AML-193 (cell line): ENCODE measurements at places on chromosomes 16 and 17.

DNA sequence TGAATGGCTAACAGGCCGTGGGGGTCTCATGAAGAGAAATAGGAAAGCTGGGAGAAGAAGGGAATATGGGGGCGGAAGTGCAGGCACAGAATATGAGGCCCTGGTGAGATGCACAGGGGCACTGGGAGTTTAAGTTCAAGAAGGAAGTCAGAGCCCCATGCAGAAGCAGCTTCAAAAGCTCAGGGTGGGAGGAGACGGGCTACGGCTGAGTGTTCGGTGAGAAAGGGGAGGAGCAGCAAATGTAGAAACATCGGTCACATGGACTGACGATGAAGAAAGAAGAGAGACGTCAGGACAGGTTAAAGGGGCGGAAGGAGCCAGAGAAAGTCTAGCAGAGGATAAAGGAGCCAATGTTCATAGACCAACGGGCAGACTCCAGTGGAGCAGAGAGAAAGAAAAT, 204.5 kb upstream of the ZFHX3 start:
- no peak for DNase-seq

GRCh38 chr17:5049314-5049841, 14.2 kb upstream of the SLC52A1 start:
- no peak for DNase-seq

DNA sequence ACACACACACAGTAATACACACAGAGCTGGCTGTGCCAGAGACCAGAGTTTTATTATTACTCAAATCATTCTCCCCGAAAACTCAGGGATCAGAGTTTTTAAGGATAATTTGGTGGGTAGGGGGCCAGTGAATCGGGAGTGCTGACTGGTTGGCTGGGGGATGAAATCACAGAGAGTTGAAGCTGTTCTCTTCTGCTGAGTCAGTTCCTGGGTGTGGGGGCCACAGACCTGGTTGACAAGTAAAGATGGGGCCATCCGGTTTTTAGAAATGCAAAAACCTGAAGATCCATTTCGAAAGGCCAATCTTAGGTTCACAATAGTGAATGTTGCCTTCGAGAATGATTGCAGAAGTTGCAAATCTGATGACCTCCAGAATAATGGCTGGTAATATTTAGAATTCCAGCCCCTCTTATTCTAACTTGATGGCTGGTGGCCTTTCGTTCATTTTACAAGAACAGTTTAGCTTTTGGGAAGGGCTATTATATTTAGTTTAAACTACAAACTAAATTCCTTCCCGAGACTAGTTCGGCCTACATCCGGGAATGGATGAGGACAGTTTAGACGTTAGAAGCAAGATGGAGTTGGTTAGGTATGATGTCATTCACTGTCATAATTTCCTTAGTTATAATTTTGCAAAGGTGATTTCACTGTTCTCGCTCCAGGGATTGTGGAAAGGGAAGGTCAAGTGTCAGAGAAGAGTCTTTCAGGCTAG, 123.2 kb downstream of the KCNJ18 start:
- DNase-seq = no peak

- DNase-seq = no peak
Observed at GRCh38 chr16:67663877-67664222, 2.7 kb downstream of the ENKD1 start.

GRCh38 chr16:25034911-25035310, 19.7 kb upstream of the ARHGAP17 start:
- DNase-seq = no peak

- no peak for DNase-seq
Observed at GRCh38 chr17:27244011-27244410, 49.9 kb upstream of the WSB1 start.

DNA sequence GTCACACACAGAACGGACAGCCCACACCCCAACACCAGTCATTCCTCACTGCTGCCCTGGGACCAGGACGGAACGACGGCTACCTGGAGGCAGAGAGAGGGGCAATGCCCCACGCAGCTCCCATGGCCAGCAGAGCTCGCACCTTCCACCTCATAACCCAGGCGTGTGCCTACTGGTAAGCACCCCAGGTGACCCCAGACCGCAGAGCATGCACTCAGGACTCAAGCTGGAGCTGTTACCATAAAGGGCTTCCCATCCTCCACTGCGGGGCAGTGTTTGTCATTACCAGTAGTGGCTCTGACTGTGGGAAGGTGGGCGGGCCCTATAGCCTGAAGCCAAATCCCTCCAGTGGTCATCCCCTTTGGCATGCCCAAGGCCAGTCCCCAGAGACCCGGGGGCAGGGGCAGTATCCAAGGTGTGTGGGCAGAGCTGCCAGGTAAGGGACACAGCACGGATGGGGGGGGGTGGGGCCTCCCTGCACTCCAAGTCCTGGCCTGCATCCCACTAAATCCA, 4.7 kb upstream of the BCAR1 start:
- no peak for DNase-seq

- DNase-seq = no peak
Observed at GRCh38 chr17:73623247-73623646, 21.0 kb downstream of the SDK2 start.

DNA sequence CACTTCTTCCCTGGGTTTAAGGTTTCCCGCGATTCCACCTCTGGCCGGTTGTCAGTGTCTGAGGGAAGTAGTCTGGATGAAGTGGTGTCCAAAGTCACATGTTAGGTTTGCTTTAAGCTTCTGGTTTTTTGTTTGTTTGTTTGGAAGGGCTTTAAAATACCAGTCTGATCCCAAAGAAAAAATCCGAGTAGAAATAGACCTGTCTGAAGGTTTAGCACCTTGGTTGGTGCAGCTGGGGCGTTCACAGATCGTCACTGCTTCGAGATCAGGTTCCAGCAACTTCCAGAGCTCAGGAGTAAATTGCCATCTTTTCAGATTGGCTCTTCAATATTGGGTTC, 567 bp downstream of the TMEM97 start:
- peak; percentile 20 for DNase-seq
